ENCODE measurements at places on chromosomes 3 and 15.

DNA sequence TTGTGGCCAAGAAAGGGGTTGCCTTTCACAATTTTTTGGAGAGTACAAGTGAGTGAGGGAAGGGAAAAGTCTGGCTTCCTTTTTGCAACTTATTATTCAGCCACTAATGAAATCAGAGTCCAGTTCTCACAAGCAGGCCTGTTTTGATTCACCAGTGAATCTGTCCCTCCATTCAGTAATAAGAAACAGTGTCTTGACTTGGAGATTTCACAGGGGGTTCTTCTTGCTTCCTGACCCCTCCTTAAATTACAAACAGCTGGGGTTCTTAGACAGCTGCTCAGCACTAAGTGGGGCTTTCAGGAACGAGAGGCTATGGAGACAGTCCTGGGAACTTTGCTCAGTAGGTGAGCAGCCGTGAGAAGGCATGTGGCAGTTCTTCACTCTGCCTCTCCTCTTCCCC is 24.5 kb downstream of the SEMA3G start:
- no peak for DNase-seq

DNA sequence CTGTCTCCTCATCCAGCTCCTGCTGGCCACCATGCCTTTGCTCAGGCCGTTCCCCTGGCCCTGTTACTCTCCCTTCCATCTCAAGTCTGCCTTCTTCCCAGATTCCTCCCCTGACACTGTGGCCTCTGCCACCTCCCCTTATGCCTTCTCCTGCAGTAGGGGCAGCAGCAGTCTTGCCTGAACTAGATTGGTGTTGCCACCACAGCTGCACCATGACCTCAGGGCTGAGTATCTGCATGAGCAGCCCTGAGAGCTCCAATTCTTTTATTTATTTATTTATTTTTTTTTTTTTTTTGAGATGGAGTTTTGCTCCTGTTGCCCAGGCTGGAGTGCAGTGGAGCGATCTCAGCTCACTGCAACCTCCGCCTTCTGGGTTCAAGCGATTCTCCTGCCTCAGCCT is 13.8 kb upstream of the CAMP start:
- no peak for DNase-seq

DNA sequence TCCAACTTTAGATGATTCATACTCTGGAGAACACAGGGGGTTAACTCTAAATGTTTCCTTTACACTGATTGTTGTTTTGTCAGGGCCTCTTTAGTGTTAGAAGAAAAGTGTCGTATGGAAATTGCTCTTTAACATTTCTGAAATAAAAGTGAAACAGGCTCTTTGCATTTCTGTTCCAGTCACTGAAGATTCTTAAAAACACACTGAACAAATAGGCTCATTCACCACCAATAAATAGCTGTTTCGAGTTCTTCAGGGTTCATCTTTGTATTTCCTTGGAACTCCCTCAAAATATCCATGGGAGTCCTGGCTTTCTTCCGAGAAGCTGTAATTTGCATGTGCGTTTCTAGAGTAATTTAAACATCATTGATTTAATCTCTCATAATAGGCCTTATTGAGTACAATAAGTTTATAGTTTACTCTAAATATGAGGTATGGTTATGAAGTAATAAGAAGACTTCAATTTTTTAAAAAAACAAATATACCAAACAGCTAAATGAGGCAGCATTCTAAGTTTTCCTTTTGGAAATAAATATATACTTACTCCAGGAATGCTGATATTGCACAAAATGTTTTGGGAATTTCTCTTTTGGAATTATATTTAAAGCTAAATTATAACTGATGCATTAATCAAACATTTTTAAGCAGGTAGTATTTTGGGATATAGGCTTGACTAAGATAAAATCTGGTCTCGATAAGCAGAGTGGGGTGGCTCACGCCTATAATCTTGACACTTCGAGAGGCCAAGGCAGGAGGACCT is 327.4 kb downstream of the EPHA3 start:
- no peak for DNase-seq

DNA sequence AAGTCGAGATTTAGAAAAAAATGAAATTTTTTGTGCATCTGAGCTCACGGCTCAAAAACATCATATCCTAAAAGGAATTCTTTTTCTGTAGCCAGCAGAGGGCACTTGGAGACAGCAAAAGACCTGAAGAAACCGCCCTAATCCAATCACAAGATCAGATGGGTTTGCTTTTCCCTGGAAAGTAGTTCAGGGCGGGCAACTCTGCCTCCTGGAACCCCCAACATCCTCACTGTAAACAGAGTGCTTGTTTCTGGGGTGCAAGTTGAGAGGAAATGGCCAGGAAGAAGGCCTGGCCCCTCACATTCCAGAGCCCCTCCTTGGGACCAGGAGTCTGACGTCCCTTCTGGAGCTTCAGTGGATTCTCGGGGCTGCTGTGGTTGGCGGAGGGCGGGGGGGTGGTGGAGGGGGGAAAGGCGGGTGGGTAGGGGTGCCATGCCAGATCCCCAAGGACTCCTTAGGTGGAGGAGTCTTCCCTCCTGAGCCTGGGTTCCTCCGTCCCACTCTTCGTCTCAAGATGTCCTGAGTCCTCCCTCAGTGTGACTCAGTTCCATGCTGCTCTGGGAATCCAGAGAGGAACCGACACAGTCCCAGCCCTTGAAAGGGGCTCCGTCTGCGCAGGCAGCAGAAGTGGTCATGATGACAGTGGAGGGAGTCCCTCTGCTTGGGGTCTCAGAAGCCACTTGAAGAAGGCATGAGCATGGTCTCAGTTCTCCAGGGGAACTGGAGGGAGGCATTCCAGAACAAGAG is 35.9 kb downstream of the CCK start:
- DNase-seq, result peak; percentile 23

GRCh38 chr15:40379853-40380252 is 2.7 kb upstream of the KNSTRN start:
- DNase-seq, result peak; percentile 91

DNA sequence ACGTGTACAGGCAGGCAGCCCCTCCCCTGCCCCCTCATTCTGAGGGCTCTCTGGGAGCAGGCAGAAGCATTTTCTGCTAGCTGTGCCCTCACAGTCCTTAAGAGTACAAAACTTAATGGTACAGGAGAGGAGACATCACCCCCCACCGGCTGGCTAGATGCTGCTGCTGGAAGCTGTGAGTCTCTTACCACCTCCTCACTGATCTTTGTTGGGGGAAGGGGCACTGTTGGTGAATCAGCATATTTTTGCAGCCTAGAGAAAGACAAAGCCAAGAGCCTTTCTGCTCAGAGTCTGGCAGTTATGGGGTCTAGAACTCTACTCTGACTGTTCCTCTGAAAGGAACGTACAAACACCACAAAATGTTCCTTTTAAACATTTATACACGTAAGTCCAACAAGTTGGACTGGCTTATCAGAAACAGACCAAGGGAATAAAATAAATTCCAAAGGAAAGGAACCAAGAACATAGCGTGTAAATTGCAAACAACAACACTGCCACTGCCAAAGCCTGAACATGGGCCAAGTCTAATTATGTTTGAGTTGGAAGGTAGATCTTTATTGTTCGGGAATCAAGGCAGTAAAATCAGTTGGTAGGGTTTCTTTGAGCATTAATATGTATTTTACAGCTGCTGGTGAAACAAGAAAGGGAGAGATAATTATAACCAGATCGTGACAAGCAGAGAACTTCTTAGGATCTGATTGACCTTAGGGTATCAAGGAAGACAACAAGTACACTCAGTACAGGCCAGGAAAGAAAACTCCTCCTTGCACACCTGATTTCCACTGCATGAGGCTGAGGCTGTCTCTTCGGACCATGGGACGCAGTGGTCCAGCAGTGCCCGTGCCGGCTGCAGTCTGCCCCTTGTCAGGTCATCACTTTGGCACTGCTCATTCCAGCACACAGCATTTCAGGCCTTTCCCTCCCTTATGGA is 27.4 kb downstream of the CLK3 start:
- no peak for DNase-seq

GRCh38 chr15:68231102-68231818 is 1.7 kb upstream of the CLN6 start:
- DNase-seq, result no peak

DNA sequence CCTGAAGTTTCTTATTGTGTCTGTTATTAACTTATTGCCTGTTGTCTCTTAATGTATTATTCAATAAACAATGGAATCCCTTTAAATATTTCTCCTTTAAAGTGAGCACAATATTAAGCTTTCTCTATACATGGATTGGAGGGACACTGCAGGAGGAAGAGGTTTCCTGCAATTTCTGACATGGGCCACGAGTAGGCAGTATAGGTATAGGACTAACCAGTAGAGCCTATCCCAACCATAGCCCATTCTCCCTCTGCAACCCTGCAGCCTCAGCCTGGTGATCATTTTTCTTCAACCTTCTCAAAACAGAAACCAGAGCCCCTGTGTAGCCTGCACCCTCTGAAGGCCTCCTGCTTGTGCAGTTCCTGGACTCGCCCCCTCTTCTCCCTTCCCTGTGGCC is 124.8 kb downstream of the NEK10 start:
- DNase-seq, result no peak

DNA sequence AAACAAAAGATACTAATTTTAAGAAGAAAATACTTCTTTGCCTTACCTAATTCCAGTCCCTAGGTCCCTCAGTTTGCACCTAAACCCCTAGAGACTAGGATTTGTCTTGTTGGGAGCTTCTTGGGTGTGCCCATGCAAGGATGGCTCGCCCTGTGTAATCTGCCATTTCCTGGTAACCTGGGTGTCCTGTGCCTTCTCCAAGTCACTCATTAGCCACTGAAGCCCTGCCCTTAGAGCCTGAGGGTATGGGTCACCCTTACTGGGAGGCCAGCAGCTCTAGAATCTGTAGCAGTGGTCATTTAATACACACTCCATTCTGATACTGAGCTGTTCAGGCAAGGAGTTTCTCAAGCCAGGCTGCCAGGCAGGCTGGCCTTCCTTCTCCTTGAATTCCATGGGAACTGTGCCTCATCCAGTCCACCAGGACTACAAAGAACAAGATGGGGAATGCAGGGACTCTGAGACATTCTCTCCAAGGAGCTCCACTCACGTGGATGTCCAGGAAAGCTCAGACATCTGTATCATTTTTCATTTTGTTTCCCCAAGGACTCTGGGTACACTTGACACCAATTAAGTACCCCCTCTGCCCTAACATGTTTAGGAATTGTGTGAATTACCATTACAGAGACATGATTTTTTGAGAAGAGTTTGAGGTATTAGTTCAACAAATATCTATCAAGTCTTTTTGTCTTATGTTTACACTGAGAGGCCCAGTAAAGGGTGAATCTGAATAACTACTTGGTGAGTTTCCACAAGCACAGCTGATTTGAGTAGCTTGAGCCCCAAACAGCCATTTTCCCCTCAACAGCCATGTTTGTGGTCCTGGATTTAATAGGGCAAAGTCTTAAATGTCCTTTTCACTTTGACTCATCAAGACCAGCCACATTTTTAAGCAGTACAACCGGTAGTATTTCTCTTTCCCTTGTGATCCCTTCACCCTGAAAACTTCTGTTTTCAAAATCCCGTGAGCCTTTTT is 52.6 kb downstream of the ARNT2 start:
- DNase-seq, result no peak

- no peak for DNase-seq
Observed at GRCh38 chr3:78642226-78643035, 1125.4 kb downstream of the ROBO1 start.

DNA sequence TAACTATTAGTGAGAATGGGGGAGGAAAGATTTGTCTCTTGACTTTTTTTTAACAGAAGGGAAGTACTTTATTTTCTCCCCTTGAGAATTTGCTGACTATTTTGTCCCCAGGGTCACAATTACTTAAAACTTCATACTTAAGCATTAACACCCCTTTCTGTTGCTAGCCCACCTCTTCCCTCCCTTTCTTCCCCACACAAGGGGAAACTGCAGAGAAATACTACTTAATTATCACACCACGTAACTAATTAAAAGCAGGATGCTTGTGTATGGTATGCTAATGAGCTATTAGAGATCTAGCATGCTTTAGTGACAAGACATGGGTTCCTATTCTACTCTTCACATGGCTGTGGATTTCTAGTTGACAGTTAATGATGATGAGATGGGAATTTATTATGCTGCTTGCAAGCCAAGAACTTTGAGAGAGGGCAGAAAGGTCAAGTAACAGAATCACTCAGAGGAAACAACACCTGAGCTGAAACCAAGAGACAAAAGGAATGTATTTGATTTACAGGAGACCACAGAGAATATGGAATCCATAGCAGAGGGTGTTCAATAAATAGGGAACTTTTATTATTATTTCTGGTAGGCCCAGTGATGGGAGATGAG is 179.2 kb downstream of the LSAMP start:
- DNase-seq, result no peak

DNA sequence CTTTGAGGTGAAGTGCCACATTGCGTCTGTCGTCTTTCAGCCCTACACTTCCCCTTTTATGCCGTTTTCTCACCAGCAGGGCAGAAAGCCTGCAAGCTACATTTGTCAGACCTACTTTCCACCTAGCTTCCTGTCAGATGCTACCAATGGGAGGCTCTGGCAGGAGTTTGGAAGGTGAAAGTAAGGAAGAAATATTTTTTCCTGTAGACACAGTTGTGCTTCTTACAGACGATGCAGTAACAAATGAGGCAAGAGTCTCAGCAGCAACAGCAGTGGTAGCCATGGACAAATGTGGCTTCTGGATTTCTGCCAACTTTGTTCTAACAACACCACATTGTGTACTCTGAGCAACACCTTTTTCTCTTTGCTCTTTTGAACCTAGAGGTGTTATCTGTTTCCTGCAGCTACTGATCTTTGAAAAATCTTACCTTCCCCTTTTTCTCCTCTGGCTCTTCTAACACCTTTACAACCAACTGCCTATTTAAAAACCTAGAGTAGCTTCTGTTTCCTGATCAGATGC is 70.6 kb upstream of the STT3B start:
- peak; percentile 31 for DNase-seq

DNA sequence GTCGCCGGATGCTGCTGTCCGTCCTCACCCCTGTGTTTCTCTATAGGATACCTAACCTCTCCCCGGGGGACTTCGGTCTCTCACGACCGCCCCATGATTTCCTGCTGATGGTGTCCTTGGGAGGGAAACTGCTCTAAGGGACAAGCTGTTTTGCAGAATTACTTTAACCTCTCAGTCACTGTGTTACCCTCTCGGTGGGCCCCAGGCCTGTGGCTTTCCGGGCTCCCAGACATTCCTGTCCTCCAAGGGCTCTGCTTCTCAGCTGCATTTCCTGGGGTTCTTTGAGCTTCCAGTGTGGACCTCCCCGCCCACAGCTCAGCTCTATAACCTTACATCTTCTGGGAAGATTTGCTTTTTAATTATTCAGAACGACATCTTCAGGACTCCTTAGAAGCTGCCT is 40.9 kb downstream of the CHST2 start:
- no peak for DNase-seq

GRCh38 chr3:126954141-126954842 is 28.6 kb upstream of the PLXNA1 start:
- DNase-seq, result peak; percentile 74

GRCh38 chr3:96214941-96215340 is 599.5 kb upstream of the EPHA6 start:
- DNase-seq, result no peak

- no peak for DNase-seq
Observed at GRCh38 chr3:76352511-76353284, 567.3 kb upstream of the ZNF717 start.

- DNase-seq, result peak; percentile 74
Observed at GRCh38 chr3:22474706-22475445, 723.9 kb upstream of the ZNF385D start.
